ENCODE measurements at places on chromosomes 6 and 20.

- no peak for DNase-seq
Measured at GRCh38 chr6:102417368-102417998, 1024.0 kb downstream of the GRIK2 start.

- no peak for DNase-seq
Measured at GRCh38 chr6:22152841-22153240, 144.0 kb downstream of the PRL start.

GRCh38 chr6:15961635-15962448, 167.0 kb upstream of the MYLIP start:
- no peak for DNase-seq

- DNase-seq: no peak
Measured at GRCh38 chr6:137762168-137763090, 104.6 kb upstream of the TNFAIP3 start.

- no peak for DNase-seq
Measured at GRCh38 chr20:57060407-57061050, 205.9 kb downstream of the BMP7 start.

DNA sequence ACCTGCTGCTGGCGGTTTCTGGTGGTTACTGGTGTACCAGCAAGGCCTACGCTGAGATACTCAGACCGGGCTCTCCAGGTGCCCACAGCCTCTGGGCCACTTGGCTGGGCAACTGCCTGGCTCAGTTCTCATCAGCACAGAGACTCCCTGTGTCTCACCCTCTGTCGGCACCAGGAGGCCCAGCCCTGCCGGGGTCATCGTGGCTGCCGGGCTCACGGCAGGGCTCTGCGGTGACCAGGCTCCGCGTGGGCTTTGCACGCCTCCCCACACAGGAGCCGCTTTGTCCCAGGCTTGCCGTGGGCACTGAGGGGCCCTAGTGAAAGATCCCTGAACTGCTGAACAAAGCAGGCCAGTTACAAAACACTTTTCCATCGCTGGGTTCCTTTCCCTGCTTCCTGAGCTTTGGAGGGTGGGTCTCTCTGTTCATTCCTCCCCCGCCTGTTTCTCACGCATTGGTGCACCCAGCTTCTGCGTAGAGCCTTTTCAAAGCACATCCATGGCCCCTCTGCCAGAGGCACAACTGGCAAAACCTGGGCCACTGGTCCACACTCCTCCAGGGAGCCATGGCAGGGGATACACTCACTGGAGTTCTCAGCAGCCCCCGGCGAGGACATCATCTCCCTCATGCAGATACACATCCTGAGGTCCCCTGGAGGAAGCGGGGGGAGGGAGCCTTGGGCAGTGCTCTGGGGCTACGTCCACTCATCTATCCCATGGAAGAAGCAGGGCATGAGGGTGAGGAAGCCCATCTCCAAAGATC, 117.0 kb downstream of the NFATC2 start:
- no peak for DNase-seq

DNA sequence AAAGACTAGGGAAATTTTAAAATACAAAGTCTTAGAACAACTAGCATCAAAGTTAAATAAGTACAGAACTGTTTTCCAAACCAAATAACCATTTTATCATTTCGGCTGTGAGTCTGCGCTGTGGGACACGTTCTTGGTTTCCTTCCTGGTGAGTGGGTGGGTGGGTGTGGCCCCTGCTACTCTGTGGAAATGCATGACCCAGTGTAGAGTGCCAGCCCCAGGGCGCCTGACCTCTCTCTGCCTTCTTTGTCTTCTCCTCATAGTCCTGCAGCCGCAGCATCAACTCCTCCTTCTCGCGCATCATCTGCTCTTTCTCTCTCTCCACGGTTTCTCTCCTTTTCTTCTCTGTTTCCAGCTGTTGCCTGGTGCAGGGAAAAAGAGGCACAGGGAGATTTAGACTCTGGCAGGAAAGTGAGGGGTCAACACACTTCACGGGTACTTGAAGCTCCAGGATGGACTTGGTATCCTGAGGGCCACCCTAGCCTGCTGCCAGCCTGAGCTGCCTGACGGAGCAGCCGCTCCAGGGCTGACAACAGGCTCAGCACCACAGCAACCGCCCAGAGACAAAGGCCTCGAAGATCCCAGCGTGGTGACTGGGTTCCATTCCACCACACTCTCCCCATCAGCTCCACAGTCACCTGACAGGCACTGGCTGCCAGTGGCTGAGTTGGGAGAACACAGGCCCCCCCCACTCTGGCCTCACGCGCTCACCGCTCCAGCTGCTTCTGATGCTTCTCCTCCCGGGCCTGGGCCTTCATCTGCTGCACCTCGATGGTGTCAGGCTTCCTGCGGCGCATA, 48.4 kb downstream of the EZR start:
- DNase-seq: no peak

DNA sequence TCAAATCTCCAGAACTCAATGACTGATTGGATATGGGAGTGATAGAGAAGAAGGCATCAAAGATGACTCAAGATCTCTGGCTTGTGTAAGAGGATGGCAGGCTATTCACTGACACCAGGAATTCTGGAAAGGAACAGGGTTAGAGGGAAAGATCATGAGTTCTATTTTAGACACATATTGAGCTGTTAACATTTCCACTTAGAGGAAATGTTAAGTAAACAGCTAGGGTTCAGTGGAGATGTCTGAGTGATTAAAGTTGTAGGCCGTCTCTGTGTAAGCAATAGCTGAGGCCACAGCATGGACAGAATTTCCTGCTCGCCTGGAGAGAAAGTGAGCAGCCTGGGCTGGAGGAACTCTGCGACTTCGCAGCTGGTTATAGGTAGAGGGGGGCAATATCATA, 21.0 kb downstream of the ZC3H12D start:
- DNase-seq: no peak

- no peak for DNase-seq
Measured at GRCh38 chr20:3115190-3116107, 30.9 kb upstream of the AVP start.

DNA sequence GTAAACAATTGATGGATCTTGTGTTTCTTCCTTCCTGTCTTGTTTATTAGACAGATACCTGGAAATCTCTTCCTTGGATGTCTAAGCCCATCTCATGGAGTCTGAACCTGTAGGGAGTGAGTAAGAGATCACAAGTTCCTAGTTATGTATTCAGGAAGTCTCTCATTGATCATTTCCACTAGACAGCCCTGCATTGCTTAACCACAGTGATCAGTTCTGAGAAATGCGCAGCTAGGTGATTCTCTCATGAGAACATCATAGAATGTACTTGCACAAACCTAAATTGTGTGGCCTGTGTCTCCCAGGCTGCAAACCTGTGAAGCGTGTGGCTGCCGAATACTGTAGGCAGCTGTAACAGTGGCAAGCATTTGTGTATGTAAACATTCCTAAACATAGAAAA, 39.1 kb downstream of the FAM120B start:
- no peak for DNase-seq

DNA sequence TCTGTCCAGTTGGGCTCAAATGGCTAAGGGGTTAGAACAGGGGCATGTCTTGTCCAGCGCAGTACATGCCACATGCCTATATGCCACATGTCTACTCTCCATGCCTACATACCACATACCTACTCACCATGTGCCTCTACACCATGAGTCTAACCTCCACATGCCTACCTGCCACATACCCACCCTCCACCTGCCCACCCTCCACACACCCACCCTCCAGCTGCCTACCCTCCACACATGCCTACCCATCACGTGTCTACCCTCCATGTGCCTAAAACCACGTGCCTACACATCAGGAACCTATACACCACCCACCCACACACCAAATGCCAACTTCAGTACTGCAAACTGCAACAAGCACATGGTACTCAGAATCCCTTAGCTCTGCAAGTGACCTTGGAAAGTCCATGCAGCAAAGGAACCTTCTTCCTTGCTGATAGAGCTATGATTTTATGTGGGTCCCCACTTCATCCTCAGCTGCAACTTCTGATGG, 113.0 kb upstream of the CST7 start:
- DNase-seq: no peak

DNA sequence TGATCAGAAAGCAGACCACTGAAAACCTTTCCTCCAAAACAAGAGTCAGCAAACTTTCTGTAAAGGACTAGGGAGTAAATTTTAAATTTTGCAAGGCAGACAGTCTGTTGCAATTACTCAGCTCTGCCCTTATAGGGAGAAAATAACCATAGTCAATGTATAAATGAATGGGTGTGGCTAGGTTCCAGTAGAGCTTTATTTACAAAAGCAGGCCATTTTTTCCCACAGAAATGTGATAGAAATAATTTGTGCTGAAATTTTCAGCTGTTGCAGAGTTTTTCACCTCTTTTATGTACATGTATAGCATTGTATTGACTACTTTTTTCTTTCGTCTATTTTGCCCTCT, 7.7 kb downstream of the AMD1 start:
- no peak for DNase-seq

DNA sequence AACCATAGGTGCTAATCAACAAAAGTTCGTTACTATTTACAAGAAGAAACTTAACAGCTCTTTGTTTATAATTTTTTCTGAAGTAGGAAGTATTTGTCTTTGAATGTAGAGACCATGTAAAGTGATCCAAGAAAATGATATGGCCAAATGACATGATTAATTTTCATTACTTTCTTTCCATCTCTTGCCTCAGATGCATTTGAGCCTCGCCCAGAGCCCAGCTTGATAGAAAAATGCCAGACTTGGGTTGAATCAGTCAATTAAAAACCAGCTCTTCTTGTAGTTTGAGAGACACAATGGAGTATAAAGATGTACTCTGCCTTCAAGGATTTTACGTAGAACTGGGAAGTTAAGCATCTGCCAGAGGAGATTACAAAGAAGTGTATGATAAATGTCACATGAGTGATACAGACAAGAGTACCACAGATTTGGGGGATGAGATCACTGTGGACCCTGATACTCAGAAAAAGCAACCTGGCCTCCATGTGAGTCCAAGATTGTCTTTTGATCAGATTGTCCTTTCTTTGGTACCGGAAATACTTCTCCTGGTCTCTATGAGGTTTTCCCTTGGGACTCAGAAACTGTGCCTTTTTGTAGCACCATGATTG, 92.5 kb upstream of the SUPT3H start:
- no peak for DNase-seq

DNA sequence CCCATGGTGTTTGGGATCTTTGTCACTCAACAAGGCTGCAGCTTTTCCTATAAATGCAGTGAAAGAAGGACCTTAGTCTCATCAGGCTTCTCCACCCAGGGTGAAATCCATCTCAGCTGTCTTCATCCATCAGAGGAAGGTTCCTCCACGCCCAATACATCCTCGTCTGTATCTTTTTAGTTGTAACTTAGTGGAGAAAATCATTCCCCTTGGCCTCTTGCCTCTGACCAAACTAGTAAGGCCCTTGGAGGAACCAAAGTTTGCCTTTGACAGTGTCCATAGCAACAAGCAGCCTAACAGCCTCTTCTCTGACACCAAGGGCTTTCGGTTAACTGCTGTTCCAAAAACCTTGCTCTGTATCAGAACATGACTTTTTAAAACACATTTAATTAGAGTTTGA, 230.3 kb upstream of the ECI2 start:
- no peak for DNase-seq

- no peak for DNase-seq
Measured at GRCh38 chr6:129748901-129749748, 39.1 kb upstream of the ARHGAP18 start.

DNA sequence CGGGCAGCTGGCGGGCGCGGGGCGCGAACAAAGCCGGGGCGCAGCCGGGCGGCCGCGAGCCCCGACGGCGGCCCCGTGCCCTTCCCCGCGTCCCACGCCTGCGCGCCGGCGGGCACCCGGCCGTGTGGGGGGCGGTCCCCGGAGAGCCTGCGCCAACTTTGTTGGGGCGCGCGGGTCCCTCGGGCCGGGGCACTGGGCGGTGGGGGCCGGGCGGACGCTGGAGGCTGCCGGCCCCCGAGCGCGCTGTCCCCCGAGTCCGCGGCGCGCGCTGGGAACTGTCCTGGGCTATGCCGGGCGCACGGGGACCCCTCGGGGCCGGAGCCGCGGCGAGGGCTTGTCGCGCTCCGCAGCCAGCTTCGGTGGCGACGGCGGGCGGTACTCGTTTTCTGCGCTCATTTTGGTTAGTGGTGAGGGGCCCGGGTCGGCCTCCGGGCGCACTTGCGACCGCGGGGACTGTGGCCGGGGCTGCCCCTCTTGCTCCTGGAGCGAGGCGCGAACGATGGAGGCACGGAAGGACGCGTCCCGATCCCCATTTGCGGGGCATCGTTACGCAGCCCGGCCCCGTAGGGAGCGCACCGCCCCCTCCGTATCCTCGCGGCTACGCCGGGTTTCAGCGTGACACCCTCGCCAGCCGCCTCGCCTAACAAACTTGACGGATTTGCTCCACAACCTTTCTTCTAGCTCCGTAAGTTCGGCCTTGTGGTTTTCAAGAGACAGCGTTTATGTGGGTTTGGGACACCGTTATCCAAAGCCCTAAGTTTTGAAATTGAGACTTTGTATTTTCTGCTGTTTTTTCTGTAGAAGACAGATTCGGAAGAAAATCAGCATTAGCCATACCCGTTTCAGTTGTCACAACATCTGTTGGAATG, 622 bp downstream of the SS18L1 start:
- DNase-seq: peak; percentile 27

DNA sequence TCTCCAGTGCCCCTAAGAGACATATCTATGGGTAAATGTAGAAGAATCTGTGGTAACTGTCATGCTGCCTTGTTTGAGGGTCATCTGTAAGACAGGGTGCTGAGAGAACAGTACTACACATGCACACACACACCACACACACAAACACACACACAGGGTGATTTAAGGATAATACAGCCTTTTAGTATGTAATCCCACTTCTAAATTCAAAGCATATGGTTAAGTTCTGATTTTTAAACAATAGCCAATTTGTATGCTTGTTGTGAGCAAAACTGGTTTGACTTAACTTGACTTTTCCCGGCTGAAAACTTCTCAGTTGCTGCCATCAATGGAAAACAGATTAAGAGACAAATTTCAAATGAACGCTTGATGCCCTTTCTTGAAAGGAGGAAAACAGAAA, 241.8 kb downstream of the ADGRG6 start:
- DNase-seq: no peak

- DNase-seq: no peak
Measured at GRCh38 chr6:22558288-22558882, 11.0 kb upstream of the HDGFL1 start.

DNA sequence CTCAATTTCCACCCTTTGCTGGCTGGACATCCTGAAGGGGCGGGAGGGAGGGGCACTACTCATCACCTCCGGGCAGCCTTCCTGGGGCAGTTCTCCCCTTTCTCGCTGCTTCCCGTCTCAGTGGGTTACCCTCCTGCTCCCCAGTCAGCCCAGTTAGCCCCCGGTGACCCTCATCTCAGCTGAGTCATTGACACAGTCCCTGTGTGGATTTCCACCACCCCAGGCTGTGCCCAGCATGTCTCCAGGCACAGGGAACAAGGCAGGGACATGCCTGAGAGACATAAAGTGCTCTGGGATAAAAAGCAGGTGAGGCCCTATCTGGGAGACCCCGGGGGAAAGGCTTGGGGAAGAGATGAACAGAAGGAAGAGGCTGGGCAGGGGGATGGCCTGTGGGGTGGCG, 29.9 kb upstream of the HMGA1 start:
- DNase-seq: no peak

- no peak for DNase-seq
Measured at GRCh38 chr6:131764350-131764749, 43.5 kb upstream of the ENPP1 start.

DNA sequence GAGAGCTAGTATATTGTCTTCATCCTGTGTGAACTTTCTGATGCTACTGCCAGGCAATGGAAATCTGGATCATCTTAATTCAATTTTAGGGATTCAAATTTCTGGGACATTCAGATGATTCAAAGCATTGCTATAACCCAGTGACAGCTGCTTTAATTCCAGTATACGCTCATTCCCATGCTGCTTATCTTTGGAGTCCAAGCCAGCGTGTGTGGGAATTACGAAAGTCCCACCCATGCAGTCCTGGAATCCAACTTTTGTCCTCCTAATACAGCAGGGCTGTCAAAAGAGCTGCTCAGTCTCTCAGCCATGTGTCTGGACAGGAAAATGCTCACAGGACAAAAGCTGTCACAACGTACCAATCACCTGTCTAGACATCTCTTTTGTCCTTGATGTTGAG, 219.8 kb downstream of the LAMA2 start:
- peak; percentile 40 for DNase-seq

Data from mucosa of gallbladder (tissue), 1 donor.